H4 (cell line): ENCODE measurements at places on chromosomes 7 and 10. TPM values are rescaled to one million over a fixed set of nuclear protein-coding genes. Genes with fewer than 3 reads are reported as not detected.

TMEM236 gene
- 0.04 TPM in 1 of 2 replicates, not detected in the other for total RNA-seq

GIMAP8 gene
- not detected in 2 replicates for total RNA-seq

DNA sequence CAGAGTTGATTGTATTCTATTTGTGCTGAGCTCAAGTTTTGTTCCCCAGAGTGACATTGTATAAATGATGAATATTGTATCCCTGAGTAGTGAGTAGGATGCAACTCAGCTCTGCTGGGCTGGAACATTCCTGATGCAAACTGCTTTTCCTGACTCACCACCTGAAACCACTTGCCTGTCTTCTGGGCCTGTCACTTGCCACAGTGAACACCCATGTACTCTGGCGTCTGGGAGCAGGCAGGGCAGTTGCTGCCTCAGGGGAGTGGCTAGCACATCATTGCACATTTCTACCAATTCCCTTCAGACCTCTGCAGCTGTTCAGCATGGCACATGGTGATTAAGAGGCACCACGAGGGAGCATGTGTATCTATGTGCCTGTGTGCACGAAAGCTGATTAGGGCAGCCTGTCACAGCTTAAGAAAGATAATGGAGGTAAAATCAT is 157.3 kb downstream of the SND1 start:
- DNase-seq, result no peak

- no peak for DNase-seq
These were observed 341.8 kb upstream of the SEMA3A start for GRCh38 chr7:84536271-84536870.

DNA sequence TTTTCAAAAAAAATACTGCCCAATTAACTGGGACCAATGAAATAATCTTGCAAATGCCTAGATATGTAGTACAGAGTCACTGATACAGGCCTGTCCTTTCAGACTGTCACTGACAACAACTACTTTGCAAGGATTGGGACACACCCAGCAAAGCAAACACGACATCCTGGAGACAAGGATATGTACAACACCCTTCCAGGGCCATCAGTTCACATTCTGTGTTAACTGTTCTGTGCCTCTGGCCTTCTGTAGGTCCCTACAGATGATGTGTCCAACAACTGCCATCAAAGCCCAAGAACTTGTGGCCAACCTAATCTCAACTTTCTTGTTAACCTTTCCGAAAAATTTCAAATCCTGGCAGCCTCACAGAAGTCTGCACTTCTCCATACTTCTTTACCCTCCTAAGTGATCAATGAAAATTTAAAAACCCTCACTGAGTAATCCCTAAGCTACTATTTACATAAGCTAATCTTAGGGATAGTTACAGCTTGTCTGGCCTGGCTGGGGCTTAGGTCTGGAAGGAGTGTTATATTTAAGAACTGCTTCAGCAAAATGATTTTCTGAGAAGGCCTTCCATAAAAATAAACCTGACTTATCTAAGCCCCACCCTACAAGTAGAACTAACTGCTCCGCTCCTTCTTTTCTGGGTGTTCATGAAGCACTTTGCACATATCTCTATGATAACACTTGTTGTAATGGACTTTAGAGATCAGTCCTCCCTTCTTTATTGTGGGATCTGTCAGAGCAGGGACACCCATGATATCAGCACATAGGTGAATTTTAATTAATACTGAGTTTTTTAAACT is 21.0 kb downstream of the COBL start:
- DNase-seq, result no peak

- DNase-seq, result peak; percentile 99
These were observed 2.8 kb downstream of the AGAP3 start for GRCh38 chr7:151088856-151089699.

GRCh38 chr7:27099453-27100370 is 2.8 kb downstream of the HOXA2 start:
- DNase-seq, result no peak

DNA sequence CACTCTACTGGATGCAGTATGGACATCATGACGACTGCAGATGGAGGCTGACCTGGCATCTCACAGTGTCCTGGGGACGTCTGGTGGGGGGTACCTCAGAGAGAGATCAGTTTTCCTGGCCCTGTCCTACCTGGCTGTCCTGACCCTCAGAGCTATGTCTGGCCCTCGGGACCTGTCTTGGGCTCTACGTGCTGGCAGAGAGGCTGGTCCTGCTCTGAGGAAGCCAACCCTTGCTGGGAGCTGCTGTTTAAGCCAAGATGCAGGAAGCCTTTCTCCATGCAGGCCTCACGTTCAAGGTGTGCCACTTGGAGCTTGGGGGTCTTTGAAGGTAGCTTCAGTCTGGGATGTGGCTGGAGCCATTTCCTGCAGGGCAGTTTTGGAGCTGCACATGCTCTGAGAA is 42.1 kb upstream of the CXCL12 start:
- peak; percentile 1 for DNase-seq

- DNase-seq, result peak; percentile 41
These were observed 21.8 kb downstream of the PWWP2B start for GRCh38 chr10:132418527-132419416.
